ENCODE measurements at places on chromosomes 3 and 15. TPM values are rescaled to one million over a fixed set of nuclear protein-coding genes. Genes with fewer than 3 reads are reported as not detected.

The PAK6 gene
- 11.2 TPM for total RNA-seq

The BSN gene
- total RNA-seq, result 7.3 TPM

The GALNT15 gene
- 2.0 TPM for total RNA-seq

The PLSCR5 gene
- not detected for total RNA-seq

The SPG11 gene
- 88.6 TPM for total RNA-seq

The PARP15 gene
- total RNA-seq, result not detected

The TGM5 gene
- not detected for total RNA-seq

The GABRR3 gene
- not detected for total RNA-seq

The ABHD14A gene
- total RNA-seq, result 20.6 TPM

The GP5 gene
- total RNA-seq, result not detected

The RYR3 gene
- total RNA-seq, result 15.4 TPM

The C3orf33 gene
- 12.3 TPM for total RNA-seq

The CCDC39 gene
- total RNA-seq, result 0.62 TPM

The ZKSCAN7 gene
- 29.8 TPM for total RNA-seq

The SMAD6 gene
- total RNA-seq, result 1.9 TPM

The USF3 gene
- 21.5 TPM for total RNA-seq

The ST8SIA2 gene
- 81.6 TPM for total RNA-seq

The HRG gene
- not detected for total RNA-seq

The CHRNA5 gene
- 4.8 TPM for total RNA-seq

The CLDN16 gene
- under 0.01 TPM for total RNA-seq

The HOMER2 gene
- total RNA-seq, result 76.7 TPM

The STXBP5L gene
- 18.6 TPM for total RNA-seq

The CNOT10 gene
- total RNA-seq, result 53.5 TPM

The CA12 gene
- 8.7 TPM for total RNA-seq

The RHOV gene
- total RNA-seq, result 10.8 TPM

The CMTM8 gene
- 0.31 TPM for total RNA-seq

The SERINC4 gene
- not detected for total RNA-seq

The EEF1AKMT4 gene
- 0.94 TPM for total RNA-seq

The RTP3 gene
- not detected for total RNA-seq

The FSIP1 gene
- total RNA-seq, result 14.7 TPM

The SPSB4 gene
- total RNA-seq, result 8.3 TPM

The CDHR4 gene
- not detected for total RNA-seq

The SOX2 gene
- 78.0 TPM for total RNA-seq
